Central memory CD8-positive, alpha-beta T cell (primary cell): ENCODE measurements at places on chromosomes 1 and 21.
A peak's percentile ranks its signal among the peaks of the same experiment; 100 is the strongest.

- H3K4me3 ChIP-seq: no peak overlapping the region
- peaks cover 18% of the 10 kb centered on the region for H3K4me1 ChIP-seq
- H3K27ac ChIP-seq: no peak overlapping the region
- H3K27me3 ChIP-seq: no peaks in the 10 kb centered on the region
- H3K36me3 ChIP-seq: peaks cover 3% of the 10 kb centered on the region
- DNase-seq: no peak
Measured at GRCh38 chr1:197100677-197101076, 33.6 kb upstream of the F13B start.

- H3K4me3 ChIP-seq: no peak overlapping the region
- no peak overlapping the region for H3K27ac ChIP-seq
- H3K4me1 ChIP-seq: no peaks in the 10 kb centered on the region
- H3K27me3 ChIP-seq: peaks cover 12% of the 10 kb centered on the region
Measured at GRCh38 chr1:47898133-47898845, 98.9 kb downstream of the TRABD2B start.

GRCh38 chr1:163426505-163427251, 104.9 kb downstream of the NUF2 start:
- H3K27ac ChIP-seq: no peak overlapping the region
- no peaks in the 10 kb centered on the region for H3K36me3 ChIP-seq
- no peaks in the 10 kb centered on the region for H3K4me1 ChIP-seq
- no peak overlapping the region for H3K4me3 ChIP-seq
- no peaks in the 10 kb centered on the region for H3K27me3 ChIP-seq
- DNase-seq: no peak

DNA sequence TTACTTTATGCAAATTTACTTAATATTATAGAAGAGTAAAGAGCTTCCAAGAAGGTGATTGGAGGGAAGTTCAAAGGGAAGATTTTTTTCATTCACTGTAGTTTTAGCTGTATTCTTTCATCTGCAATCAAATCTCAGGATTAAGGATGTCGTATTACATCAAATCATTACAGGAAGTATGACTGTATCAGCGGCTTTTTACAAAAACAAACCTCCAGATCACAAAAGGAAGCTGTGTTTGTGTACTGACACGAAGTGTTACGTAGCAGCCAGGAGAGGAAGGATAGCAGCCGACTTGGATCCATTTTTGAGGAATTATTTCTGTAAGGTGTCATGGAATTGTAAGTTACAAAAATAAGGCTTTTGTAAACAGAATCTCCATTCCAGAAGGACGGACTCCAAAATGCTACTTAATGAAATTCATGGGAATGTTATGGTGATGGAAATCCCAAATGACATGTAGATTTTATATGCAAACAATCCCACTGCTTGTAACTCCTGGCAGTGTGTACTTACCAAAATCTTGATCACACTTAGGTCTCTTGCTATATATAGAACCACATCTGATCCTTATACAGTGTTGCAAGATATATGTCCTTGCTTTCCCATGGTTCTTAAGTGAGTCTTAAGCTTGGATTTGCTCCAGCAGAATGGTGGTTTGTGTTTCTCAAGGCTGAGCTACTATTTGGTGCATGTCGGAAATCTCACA, 49.8 kb downstream of the KCNJ15 start:
- no peak overlapping the region for H3K27ac ChIP-seq
- H3K4me1 ChIP-seq: no peaks in the 10 kb centered on the region
- no peaks in the 10 kb centered on the region for H3K36me3 ChIP-seq
- no peak overlapping the region for H3K4me3 ChIP-seq
- peaks cover 5% of the 10 kb centered on the region for H3K27me3 ChIP-seq

- DNase-seq: no peak
- no peak overlapping the region for H3K27ac ChIP-seq
- peaks cover 4% of the 10 kb centered on the region for H3K36me3 ChIP-seq
Measured at GRCh38 chr1:20216574-20216973, 30.3 kb upstream of the PLA2G2C start.

GRCh38 chr1:154845879-154846278, 24.2 kb downstream of the KCNN3 start:
- peaks cover 18% of the 10 kb centered on the region for H3K27me3 ChIP-seq
- DNase-seq: no peak
- no peak overlapping the region for H3K27ac ChIP-seq
- no peaks in the 10 kb centered on the region for H3K36me3 ChIP-seq
- no peak overlapping the region for H3K4me3 ChIP-seq

DNA sequence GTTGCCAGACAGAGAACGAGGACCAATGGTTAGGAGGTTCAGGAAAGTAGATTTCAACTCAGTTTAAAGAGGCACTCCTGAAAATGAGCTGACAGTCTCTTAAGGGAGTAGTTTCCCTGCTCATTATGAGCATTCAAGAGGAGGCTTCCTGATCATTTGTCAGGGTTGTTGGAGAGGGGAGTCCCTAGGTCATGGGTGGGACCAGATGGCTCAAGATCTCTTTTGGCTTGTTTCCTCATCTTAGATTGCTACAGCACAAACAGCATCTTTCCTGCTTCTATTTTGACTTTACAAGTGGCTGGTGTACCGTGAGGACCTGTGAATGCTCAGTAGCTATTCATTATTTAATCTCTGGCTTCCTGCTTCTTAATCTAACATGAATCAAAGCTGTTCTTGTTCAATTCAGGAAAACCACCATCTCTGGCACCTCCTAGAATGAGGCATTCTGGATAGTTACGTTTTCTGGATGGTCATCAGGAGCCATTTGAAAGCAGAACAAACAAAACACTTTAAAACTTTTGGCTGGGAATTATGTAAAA, 47.6 kb downstream of the PEX14 start:
- H3K27ac ChIP-seq: peak overlapping the region; percentile 94

- DNase-seq: no peak
- no peak overlapping the region for H3K27ac ChIP-seq
- H3K4me3 ChIP-seq: no peak overlapping the region
- H3K27me3 ChIP-seq: no peaks in the 10 kb centered on the region
- H3K4me1 ChIP-seq: no peaks in the 10 kb centered on the region
Measured at GRCh38 chr1:61442544-61442943, 282.4 kb downstream of the TM2D1 start.

- H3K4me3 ChIP-seq: no peak overlapping the region
- no peaks in the 10 kb centered on the region for H3K36me3 ChIP-seq
Measured at GRCh38 chr1:63981408-63981773, 207.6 kb downstream of the ROR1 start.

DNA sequence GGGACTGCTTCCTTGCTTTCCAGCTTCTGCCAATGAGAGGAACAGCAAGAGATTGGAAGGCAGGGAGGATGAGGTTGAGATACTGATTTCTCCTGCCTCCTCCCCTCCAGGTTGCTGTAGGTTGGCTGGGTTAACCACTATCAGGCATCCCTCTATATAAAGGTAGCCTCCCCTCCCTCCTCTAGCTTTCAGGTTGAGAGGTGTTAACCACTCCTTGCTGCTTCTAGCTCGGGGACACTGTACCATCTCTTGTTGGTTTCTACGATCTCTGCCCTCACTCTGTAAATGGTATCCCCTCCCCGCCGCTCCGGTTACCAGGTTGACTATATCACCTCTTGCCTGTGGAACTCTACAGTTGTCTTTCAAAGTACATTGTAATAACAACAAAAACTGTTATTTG, 16.7 kb downstream of the LPAR3 start:
- H3K27ac ChIP-seq: no peak overlapping the region
- peaks cover 3% of the 10 kb centered on the region for H3K36me3 ChIP-seq
- H3K4me3 ChIP-seq: peak overlapping the region; percentile 2
- peaks cover 18% of the 10 kb centered on the region for H3K4me1 ChIP-seq
- H3K27me3 ChIP-seq: peaks cover 36% of the 10 kb centered on the region
- DNase-seq: no peak
